ENCODE measurements at places on chromosomes 13 and 19. TPM values are rescaled to one million over a fixed set of nuclear protein-coding genes. Genes with fewer than 3 reads are reported as not detected.
A peak's percentile ranks its signal among the peaks of the same experiment; 100 is the strongest.

Gene FBXO46
- total RNA-seq: 15.0 TPM

Gene PTH2
- not detected for total RNA-seq

Gene MAP3K10
- 17.1 TPM for total RNA-seq

Gene ATP4B
- total RNA-seq: not detected

DNA sequence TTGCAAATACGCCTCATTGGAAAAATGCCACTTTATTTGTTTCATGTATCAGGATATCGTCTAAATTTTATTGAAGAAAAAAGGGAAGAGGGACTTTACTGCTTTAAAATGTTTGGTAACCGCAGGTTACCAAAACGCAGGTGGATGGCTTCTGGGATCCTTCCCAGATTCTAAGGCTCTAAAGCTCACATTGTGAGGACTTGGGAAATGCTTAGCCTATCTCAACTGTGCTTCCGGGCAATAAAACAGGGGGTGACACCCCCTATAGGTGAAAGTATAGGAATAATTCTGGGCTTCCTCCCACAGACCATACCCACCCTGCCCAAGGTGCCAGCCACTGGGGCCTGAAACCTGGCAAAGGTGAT lies 73.2 kb upstream of the IPO5 start:
- no peak for DNase-seq

DNA sequence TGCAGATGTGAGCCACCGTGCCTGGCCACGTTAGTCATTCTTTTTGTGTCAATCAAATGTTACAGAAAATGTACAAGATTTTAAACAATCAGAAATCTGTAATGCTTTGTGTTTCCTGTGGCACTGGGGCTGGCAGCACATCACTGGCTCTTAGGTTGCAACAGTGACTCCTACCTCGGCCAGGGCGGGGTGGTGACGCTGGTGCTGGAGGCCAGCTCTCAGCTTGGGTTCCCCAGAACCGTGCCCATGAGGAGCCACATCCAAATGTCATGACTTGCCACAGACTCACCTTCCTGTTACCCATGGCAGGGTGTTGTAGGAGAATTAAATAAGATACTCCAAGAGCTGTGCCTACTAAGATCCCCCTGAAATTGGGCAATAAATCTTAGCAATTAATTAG lies 161.7 kb downstream of the TEX29 start:
- DNase-seq: no peak

- DNase-seq: peak; percentile 82
Measured at GRCh38 chr19:18280247-18281081, 958 bp downstream of the JUND start.

DNA sequence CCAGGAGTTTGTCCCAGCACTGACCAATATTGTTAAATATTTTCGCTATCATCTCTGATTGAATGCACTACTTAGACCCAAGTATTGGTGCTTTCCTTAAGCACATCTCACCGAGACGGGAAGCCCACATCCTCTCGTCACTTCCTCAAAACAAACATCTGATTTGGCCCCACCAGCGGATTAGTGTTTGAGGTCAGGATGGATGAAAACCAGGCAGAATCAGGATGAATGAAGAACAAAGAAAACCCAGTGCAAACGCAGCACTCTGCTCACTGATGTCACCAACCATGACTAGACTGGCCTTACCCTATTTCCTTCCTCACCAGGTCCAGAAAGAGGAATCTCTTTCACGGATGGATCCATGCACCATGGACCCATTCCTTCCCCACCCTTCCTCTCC lies 6.0 kb downstream of the PLAUR start:
- DNase-seq: no peak

DNA sequence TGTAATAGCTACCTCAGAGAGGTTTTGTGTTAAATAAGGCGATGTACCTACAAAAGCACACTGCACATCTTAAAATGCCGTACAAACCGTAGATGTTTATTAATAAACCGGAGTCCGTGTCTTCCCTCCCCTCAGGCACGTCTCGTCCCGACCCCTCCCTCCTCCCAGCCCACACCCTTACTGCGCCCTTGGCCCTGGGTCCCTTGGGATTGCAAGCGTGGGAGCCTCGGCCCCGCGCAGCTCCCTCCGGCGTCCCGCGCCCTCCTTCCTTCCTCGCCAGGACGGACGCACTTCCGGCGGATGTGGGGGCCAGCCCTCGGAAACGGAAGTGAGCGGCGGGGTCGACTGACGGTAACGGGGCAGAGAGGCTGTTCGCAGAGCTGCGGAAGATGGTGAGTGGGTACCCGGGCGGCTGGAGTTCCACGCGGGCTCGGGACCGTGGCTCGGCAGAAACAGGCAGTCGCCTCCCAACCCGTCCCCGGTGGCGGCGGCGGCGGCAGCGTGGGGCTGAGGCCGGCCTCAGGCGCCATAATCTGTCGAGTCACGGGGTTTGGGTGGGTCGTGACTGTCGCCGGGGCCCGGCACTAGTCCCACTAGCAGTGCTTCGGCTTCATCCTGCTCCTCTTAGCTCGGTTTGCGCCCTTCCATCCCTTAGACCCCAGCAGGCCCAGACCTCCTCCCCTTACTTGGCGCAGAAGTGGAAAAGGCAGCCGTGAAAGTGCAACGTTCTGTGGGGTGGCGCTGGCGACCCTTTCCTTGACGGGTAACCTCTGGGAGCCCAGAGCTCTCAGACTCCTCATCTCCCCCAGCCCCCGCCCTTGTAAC lies at the start of gene POMP:
TSS of gene POMP (plus strand) at position 335 of the 825 bp plus-strand sequence. CDS start at position 390, 55 bp downstream.
- DNase-seq: peak; percentile 94

Measured in MCF 10A (cell line).